Gastroesophageal sphincter (tissue), 4 donors: ENCODE measurements at places on chromosomes 4 and X.

- ATAC-seq: no peak
These were observed 424.3 kb downstream of the SLITRK2 start for GRCh38 chrX:146241902-146242301.

- no peak for ATAC-seq
These were observed 42.4 kb downstream of the SPATA18 start for GRCh38 chr4:52093466-52093865.

DNA sequence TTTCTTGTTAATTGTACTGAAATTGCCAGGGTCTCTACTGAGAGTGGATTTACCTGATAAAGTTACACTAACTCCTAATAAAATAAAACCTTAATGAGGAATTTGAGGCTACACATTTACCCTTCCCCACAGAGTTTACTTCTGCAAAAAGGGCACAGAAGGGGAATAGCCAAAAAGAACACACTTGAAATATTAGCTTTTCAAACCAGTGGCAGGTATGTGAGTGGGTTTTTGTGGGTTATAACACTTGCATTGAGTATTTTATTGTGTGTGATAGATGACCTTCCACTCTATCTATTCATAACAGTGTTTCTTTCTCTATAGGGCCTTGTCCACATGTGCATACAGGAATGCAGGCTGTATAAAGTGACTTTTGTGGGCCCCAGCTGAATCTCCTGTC, 5.0 kb upstream of the GPR174 start:
- ATAC-seq: no peak

DNA sequence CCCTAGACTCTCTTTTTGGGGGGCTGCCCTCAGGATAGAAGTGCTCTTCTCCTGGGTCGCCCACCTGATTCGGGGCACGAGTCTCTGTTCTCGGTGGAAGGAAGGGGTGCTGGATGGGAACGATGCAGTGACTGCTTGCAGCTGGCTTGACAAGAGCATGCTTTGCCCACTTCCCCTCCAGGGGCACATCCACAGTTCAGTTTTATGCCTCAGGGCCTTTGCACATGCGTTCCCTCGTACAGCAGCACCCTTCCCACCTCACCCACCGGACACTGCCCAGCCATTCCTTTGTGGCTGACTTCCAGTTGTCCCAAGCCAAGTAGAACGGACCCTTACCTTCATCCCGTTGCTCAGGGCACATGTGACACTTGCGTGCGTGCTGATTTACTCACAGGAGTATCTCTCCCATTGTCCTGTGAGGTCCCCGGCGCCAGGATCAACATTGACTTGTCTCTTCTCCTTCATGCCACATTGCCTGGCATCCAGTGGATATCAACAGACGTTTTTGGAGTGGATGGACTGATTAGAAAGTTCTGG, 60.0 kb downstream of the C4orf50 start:
- ATAC-seq: no peak

DNA sequence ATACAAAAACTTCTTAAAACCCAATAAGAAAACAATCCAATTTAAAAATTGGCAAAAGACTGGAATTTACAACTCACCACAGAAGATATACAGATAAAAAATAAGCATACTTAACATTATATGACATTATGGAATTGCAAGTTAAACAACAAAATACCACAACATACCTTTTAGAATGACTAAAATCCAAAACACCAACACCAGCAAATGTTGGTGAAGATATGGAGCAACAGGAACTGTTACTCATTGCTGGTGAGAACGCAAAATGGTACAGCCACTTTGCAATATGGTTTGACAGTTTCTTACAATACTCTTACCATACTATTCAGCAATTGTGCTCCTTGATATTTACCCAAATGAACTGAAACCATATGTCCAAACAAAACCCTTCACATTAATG, 112.4 kb downstream of the ADGRL3 start:
- ATAC-seq: no peak
